ENCODE measurements at places on chromosomes 11 and 22.

DNA sequence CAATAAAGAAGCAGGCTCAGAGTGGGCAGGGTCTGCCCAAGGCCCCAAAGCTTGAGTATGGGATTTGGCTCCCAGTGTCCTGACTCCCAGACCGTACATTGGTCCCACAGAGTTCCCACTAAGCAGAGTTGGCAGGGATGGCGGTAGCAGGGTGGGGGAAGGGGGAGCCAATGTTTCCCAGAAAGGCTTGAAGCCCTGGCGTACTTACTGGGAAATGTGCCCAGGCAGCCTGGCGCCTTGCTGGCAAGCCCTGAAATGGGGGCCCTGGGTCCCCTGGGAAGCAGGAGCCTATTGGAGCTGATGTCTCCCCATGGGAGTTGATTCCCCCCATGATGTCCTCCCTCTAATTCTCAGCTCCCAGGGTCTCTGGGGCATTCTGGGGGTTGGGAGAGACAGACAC, 9.3 kb downstream of the ARHGEF17 start:
- DNase-seq = peak; percentile 37

DNA sequence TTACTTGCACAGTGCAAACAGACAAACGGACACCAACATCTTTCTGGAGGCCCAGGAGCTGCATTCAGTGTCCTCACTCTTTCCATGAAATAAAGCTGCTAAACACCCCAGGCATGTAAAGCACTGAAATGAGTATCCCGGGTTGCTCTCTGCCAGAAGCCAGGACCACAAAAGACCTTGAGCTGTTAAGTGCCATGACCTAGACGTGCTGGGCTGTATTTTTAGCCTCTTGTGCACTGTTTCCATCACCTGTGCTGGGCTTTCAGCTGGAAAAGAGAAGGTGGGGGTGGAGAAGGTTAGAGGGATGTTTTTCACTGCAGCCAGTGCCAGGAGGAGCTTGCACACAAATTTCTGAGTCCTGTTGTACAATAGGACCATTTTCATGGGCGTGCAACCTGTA, 3.4 kb upstream of the KREMEN1 start:
- DNase-seq = no peak

DNA sequence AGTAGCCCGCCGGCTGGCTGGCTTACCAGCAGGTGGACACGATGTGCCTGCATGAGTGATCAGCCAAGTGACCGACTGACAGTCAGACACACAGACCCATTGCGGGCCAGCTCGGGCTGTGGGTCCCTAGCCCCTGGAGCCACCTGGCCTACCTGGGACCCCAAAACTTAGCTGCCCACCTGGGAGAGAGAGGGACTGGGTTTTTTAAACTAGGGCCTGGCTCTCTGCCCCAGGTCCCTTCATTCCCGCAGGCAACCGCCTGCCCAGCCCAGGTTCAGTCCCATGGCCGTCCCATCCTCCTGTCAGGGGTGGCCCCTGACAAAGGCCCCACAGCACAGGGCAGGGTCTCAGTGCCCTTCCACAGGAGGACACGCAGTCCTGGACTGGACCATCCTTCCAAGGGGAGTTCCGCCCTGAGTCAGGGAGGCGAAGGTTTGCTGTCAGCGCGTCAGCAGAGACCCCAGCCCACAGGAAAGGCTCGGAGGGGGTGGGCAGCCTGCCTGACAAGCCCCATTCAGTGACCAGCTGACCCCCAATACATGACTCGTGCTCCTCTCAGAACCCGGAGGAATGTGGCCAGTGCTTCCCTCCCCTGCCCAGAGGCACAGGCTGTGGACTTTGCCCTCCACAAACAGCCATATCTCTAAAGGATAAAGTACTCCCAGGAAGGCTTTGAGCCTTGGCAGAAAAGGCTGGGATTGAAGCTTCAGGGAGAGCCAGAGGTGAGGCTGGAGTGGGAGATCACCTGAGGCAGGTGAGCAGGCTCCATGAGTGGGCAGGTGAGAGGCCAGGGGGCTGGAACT, 8.4 kb downstream of the SLCO2B1 start:
- peak; percentile 67 for DNase-seq

- peak; percentile 20 for DNase-seq
Measured at GRCh38 chr11:70183483-70184176, 19.5 kb upstream of the FADD start.

GRCh38 chr11:61295596-61295926, 445 bp upstream of the VWCE start:
- DNase-seq = no peak

GRCh38 chr22:49423125-49423650, 404.5 kb downstream of the BRD1 start:
- no peak for DNase-seq

DNA sequence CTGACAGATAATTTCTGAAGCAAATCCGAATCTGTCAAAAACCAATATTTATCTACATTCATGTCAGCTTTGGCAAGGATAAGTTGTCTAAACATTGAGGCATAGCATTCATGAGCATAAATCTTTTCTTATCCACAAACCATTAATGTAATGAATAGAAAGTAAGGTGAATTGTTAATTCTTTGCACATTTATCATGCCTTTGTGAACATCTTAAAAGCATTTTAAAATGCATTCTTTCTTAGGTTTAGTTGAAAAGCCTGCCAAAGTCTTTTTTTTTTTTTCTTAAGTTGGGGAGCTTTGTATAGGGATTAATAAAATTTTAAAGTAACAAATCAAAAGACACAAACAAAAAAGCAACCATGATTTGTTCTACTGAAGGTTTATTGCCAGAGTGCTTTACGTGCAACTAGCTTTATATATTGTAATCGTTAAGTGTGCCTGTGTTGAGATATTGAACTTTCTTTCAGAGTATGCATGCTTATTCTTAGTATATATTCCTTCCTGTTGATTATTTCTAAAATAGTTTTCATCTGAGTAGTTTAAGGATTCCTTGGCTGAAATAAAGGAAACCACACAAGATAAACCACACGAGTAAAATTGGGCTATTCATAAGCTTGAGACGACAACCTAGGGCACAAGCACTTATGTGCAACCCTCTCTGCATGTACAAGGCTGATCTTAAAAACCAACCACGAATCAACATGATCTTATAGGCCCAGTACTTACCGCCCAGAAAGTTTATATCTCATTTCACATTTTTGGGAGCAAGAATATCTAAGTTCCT, 1110.9 kb upstream of the CNTN5 start:
- no peak for DNase-seq

GRCh38 chr11:65425105-65425970, 2.7 kb downstream of the NEAT1 start:
- peak; percentile 52 for DNase-seq

GRCh38 chr22:40416267-40416570, 45.8 kb downstream of the SGSM3 start:
- no peak for DNase-seq

GRCh38 chr11:101003468-101003867, 126.1 kb downstream of the PGR start:
- DNase-seq = no peak

GRCh38 chr11:16796311-16796710, 57.9 kb downstream of the C11orf58 start:
- DNase-seq = no peak

- DNase-seq = no peak
Measured at GRCh38 chr11:80317612-80318011, 876.8 kb upstream of the TENM4 start.

GRCh38 chr22:42933485-42934091, 76.5 kb upstream of the ARFGAP3 start:
- DNase-seq = no peak

GRCh38 chr11:46726206-46726862, 7.3 kb downstream of the F2 start:
- no peak for DNase-seq

GRCh38 chr11:124923296-124923695, 4.2 kb downstream of the HEPN1 start:
- no peak for DNase-seq

GRCh38 chr22:17130199-17130598, 9.0 kb upstream of the TMEM121B start:
- no peak for DNase-seq

- no peak for DNase-seq
Measured at GRCh38 chr22:25637032-25637431, 72.6 kb downstream of the GRK3 start.

GRCh38 chr11:111172321-111172862, 73.1 kb upstream of the POU2AF2 start:
- DNase-seq = no peak

- DNase-seq = no peak
Measured at GRCh38 chr11:44790211-44790610, 63.4 kb downstream of the TSPAN18 start.

GRCh38 chr11:127017482-127017881, 16.9 kb upstream of the KIRREL3 start:
- no peak for DNase-seq

GRCh38 chr11:111089759-111090158, 155.8 kb upstream of the POU2AF2 start:
- DNase-seq = no peak

DNA sequence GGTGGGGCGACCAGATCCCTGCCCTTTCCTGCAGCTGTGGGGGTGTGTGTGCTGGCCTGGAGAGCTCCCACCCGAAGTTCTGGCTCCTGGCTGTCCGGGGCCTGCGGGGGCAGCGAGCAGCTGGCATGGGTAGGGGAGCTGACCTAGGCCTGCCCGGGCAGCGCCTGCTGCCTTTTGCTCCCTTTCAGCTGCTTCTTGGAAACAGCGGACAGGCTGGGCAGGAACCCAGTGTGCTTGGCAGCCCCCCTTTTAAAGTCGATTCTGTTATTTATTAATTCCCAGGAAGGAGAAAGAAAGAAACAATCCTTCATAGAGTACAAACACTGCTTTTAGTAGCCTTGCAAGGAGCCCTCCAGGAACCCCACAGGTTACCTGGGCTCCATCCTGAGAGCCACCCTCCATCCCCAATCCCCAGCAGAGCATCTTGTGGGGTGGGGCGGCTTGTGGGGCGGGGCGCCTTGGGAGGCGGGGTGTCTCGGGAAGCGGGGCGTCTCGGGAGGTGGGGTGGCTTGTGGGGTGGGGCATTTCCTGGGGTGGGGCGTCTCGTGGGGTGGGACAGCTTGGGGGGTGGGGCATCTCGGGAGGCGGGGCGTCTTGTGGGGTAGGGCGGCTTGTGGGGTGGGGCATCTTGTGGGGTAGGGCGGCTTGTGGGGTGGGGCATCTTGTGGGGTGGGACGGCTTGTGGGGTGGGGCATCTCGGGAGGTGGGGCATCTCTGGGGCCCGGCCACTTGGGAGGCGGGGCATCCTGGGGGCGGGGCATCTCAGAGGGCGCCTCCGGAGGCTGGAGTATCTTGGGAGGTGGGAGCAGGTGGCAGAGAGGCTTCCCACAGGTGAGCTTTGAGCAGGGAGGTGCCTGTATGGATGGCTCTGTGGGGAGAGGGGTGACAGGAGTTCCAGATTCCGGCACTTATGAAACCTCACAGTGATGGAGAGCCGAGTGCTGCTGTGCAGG, 7.0 kb downstream of the CD81 start:
- peak; percentile 52 for DNase-seq

- DNase-seq = no peak
Measured at GRCh38 chr22:30435674-30436126, 10.1 kb downstream of the MTFP1 start.

GRCh38 chr11:1978720-1979473, 18.7 kb downstream of the H19 start:
- DNase-seq = peak; percentile 12

DNA sequence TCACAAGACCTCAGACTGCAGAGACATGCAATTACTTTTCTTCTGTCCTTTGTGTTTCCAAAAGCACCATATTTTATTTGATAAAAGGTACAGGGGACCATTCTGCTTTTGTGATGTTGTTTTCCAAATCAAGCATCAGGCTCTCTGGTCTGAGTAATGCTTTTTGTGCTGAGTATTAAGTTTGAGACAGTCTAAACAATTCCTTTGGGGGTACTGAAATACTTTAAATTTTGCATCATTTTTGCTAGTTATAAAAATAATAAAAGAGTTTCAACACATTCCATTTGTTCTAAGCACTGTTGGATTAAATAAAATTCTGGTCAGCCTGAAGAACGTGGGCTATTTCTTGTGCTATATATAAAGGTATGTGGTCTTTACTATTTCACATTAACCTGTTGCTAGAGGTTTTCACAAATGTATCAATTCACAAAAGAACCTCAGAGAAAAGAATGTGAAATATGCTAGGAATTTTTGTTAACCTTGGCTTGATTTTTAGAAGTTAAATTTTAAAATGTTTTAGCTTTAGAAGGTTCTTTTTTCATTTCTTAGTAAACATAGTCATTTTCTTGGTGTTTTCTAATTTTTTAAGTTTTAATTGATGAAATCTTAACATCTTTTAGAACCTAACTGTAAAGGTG, 61.6 kb downstream of the C22orf31 start:
- DNase-seq = no peak

- DNase-seq = no peak
Measured at GRCh38 chr11:131217313-131218310, 152.8 kb upstream of the NTM start.

DNA sequence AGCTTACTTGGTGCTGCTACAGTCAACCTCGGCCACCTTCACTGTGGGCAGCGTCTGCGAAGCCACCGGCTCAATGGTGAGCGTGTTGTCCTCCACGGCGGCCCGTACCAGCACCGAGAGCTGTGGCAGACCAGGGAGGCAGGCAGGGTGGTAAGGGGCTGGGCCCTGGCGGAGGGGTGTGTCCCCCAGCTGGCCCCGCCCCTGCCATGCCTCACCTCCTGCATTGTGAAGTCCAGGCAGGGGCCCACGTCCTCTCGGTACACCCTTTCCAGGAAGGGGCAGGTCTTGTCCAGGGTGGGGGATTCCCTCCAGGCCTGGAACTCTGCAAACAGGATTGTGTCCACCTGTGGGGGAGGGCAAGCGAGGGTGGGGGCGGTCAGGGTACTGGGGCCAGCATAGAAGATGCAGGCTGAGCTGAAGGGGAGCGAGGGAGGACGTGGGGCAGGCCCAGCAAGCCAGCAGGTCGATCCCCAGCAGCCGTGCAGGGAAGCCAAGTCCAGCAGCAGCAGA, 12.8 kb downstream of the RAB3IL1 start:
- DNase-seq = peak; percentile 75

DNA sequence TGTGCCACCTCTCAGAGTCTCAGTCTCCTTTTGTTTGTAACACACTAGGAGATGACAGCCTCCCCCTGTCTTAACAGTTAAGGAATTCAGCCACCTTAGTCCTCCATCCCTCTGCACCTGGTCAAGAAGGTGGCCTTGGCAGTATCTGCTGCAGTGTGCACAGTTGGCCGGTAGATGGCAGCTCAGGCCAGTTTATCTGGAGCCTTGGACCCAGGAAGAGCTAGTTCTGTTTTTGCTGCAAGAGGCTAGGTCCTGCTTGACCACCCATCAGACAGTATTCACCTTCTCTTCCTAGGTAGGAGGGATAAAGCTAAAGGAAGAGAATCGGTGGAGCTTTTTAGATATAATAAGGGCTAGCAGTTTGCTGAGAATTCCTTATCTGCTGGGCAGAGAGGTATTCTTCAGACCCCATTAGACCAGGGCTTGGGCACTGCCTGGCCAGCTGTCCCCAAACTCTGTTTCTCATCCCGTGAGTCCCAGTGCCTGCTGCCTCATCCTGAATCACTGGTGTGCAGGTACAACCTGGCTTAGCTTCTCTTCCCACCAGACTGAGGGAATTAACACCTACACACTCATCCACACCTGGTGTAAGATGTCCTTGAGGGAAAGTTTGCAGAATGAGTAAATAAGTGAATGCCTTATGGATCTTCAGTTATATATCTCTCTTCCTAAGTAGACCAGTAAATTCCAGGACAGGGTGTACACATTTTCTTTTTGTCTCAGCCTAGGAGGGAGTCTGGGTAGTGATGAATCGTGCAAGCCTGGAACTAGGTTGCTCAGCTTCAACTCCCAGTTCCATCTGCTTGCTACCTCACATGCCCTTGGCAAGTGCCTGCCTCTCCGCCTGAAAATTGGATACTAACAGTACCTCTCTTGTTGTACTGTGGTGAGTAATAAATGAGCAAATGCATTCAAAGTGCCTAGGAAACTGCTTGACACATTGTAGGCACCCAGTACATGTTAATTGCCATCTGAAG, 70.8 kb upstream of the NARS2 start:
- peak; percentile 81 for DNase-seq

- no peak for DNase-seq
Measured at GRCh38 chr11:126408496-126408895, 53.0 kb downstream of the ST3GAL4 start.

Measured in body of pancreas (tissue), 4 donors.